Activated T-helper 1 cell treated with anti-CD3 and anti-CD28 coated beads, Interleukin-2, amount 50 U/mL, for 16 hours (primary cell): ENCODE measurements at places on chromosomes 5 and 9.

DNA sequence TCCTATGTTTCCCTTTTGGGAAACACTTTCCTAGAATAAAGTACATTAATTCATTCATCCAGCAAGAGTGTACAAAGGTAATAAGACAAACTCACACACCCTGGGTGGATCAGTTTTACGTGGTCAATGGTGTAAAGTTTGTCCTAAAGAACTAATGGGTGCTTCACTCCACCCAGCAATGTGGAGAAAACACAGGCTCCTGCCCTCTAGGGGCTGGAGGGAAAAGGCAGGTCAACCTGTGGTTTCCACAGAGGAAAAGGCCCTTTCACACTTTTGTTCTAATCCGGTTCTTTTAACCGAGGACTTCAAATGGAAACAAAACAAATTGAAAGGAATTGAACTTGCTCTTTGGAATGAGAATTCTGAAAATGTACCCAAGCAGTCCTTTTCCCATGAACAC, 80.9 kb upstream of the SPOCK1 start:
- DNase-seq, result no peak

- DNase-seq, result no peak
Measured at GRCh38 chr9:76594764-76595424, 135.9 kb downstream of the GCNT1 start.

GRCh38 chr5:174720612-174721529, 3.5 kb upstream of the MSX2 start:
- no peak for DNase-seq

DNA sequence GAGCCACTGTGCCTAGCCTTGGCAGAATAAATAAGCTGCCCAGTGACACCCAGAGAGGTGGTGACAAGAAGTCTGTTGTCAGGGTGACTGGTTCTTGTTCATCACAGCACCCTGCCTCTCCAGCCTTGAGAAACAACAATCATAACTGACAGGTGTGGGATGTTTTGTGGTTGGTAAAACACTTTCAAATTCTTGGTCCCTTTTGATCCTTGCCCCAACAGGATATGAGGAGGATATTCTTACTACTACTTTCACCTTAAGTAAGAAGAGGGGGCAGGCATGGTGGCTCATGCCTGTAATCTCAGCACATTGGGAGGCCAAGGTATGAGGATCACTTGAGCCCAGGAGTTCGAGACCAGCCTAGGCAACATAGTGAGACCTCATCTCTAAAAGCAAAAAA, 14.2 kb upstream of the FRRS1L start:
- DNase-seq, result no peak

DNA sequence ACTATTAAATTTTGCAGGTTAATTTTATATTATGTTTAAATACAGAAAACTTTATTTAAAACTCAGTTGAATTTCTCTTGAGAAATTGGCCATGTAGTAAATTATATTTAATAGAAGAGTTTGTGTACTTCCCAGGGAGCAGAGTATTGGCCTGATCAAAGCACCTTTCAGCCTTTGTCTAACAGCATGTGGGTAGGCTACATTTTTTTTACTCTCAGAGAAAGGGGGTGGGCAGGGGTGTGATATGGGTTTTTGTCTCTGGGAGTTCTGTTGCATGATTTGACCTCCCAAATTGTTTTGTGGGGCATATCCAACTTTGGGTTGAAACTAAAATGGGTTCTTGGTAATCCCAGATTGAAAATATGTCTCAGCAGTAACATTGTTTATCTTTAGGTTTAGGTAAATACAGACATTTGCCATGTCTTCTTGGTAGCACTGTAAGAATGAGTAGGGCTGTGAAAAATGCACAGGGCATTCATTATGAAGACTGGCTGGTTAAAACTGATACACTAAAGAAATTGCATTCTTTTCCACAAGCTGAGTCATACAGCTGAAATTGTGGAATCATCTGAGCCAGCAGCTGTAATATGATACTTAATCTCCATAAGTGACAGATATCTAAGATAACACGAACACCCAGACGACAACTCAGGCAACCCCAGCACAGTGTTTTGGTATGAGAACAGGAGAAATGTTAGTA, 75.4 kb upstream of the CDKN2B start:
- no peak for DNase-seq
